Left ventricle myocardium inferior (tissue), 1 donor: ENCODE measurements at places on chromosomes 4 and X. TPM values are rescaled to one million over a fixed set of nuclear protein-coding genes. Genes with fewer than 3 reads are reported as not detected.
A peak's percentile ranks its signal among the peaks of the same experiment; 100 is the strongest.

GRCh38 chrX:11557120-11557519, 108.6 kb downstream of the ARHGAP6 start:
- no peak for DNase-seq

The CXCL3 gene
- total RNA-seq = 0.30 TPM

DNA sequence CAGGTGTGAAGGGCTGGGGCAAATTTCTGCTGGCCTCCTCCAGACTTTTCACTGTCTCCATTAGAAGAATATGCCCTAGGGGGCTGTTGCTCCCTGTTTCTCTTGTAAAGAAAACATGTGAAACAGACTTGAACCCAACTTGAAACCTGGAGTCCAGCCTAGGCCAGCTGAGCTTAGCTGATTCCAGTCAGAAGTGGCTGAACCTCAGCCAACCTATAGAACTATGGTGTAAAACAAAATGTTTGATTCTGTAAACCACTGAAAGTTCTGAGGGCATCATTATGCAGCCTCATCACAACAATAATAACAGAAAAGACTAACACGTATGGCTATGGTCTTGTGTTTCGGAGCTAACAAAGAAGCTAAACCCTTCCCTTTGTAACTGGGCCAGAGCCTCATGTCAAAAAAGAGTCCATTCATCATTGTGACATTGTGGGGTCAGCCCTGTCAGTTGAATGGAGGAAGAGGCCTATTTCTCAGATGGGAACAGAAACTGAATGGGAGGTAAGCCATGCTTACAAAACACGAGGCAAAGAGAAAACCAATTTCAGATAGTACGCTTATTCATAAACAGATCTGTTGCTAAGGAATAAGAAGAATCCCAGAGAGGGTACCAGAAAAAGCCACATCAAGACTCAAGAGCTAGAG, 34.1 kb downstream of the SETD7 start:
- no peak for DNase-seq

The GAGE2A gene
- not detected for total RNA-seq

The MAGT1 gene
- 54.3 TPM for total RNA-seq

GRCh38 chr4:82802911-82803310, 4.3 kb upstream of the SCD5 start:
- DNase-seq = no peak

The CLIC2 gene
- total RNA-seq = 11.7 TPM

The ZAR1 gene
- not detected for total RNA-seq

The DSPP gene
- total RNA-seq = not detected

The ZNF630 gene
- total RNA-seq = 3.2 TPM

- no peak for DNase-seq
These were observed 24.5 kb upstream of the KDM5C start for GRCh38 chrX:53249408-53250042.

DNA sequence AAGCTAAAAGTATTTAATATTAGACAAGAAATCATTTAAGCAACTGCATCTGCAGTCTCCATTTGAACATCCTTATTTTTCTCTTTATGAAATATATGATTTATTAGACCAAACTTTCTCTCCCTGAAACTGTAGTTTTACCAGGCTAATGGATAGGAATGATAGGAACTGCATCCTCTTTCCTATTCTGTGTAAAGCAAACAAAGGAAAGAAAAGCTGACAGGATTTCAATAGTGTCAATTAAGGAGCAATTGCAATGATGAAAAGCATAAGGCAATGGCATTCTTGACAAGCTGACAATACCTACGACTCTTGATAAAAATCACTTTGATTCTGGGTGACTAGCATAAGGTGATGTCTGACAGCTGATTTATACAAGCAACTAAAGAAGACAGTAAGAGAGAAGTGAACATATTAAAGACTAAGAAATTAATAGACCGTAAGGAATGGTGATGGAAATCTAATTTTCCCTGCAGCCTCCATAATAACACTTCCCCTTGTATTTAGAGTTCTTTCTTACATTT, 502.5 kb downstream of the TECRL start:
- no peak for DNase-seq

- no peak for DNase-seq
These were observed 65.9 kb upstream of the MAOA start for GRCh38 chrX:43590150-43590549.

DNA sequence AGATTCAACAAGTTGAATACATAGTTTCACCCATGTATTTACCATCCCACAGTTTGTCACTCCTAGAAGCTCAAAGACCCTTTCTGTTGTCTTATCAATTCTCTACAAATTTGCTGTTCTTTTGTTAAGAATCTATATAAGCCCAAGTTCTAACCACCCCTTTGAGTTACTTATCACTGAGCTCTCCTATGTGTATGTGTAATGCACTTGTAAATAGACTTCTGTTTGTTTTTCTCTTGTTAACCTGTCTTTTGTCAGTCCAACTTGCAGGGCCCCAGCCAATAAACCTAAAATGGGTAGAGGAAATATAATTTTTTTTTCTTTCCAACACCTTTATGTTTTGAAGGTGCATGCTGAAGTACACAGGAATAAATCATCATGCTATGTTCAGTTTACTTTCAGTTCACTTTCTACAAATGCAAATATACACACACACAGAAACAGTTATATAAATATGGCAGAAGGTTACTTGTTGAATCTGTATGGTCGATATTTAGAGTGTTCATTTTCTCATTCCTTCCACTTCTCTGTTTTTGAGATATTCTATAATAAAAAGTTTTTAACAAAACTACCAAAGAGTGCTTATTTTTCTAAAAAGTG, 22.3 kb upstream of the CLOCK start:
- no peak for DNase-seq

DNA sequence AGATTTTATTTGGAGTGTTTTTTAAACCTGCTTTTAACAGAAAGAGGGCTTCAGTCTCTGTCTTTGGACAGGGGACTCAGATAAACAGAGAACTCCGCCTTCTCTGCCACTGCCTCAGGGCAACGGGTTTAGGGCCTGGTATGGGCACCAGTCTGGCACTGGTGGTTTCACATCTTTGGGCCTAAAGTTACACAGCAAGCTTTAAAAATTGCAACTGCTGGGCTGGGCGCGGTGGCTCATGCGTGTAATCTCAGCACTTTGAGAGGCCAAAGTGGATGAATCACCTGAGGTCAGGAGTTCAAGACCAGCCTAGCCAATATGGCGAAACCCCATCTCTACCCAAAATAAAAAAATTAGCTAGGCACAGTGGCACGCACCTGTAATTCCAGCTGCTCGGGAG, 10.3 kb upstream of the NAT8L start:
- DNase-seq = no peak

DNA sequence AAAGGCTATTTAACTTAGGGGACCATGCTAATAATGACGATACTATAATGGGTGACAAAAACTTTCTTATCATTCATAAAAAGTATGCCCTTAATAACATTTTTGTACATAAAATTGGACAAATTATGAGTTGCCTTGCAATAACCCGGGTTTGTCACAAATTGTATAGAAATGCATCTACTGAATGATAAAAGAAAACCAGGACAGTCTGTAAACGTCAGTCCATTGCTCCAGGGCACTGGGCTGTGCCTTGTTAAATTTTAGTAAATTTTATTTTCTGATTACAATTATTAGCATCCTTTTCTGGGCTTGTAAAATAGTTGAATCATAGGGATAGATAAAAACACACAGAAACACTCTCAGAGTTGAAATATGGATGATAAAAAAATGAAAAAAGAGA, 778.3 kb downstream of the RAPGEF2 start:
- DNase-seq = no peak

DNA sequence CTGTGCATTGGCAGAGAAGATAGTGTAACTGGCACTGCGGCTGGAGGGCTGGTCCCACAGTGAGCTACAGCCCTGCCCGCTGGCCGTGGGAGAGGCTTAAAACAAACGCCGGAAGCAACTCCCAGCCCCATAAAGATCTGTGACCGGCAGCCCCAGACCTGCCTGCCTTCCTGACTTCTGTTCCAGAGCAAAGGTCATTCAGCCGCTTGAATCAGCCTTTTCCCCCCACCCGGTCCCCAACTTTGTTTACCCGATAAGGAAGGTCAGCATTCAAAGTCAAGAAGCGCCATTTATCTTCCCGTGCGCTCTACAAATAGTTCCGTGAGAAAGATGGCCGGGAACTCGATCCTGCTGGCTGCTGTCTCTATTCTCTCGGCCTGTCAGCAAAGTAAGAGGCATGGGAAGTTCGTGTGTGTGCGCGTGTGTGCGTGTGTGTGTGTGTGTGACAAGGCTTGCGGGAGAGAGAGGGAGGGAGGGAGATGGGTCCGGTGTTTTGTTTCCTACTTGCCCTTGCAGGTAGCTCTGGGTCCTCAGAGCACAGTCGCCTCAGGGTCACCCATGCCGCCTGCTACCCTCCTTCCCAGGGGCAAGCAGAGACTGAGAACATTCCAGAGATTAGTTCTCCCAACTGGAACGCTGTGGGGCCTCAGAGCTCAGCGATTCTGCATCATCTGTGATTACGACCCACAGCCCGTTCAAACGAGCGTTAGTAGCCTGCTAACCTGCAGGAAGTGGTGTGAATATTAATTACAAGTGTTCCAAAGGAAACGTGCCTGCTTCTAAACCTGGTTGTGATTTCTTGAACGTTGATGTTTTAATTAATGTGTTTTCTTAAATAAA, at the start of gene MGST2:
MGST2 (plus strand) TSS at position 130 of the 840 bp plus-strand sequence; CDS start at position 331, 201 bp downstream.
- peak; percentile 77 for DNase-seq
